Stimulated activated CD8-positive, alpha-beta memory T cell treated with anti-CD3 and anti-CD28 coated beads, Interleukin-2, amount 100 ng/mL, for 1 hour (primary cell): ENCODE measurements at places on chromosomes 5 and 9.

DNA sequence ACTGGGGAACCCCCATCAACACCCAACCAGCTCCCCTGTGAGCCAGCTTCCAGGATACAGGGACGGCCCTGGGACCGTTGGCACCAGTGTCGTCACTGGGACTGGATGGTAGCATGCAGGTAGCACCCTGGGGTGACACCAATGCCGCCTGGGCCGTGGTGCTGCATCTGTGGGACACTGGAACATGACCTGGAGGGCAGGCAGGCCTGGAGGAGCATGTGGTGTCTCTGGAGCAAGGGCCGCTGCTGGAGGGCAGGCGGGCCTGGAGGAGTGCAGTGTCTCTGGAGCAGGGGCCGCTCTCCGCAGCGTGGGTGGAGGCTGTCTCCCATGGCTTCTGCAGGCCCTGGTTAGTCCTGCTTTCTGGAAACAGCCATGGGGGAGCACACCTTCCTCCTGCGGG, 13.1 kb downstream of the LPCAT1 start:
- DNase-seq: no peak

- no peak for DNase-seq
Observed at GRCh38 chr5:168781941-168782571, 202.9 kb upstream of the PANK3 start.

GRCh38 chr5:4206127-4206526, 610.5 kb downstream of the IRX1 start:
- DNase-seq: no peak

- DNase-seq: no peak
Observed at GRCh38 chr9:98007251-98007928, 24.2 kb downstream of the ANP32B start.
